Panc1 (cell line): ENCODE measurements at places on chromosomes 12 and 14. TPM values are rescaled to one million over a fixed set of nuclear protein-coding genes. Genes with fewer than 3 reads are reported as not detected.

Gene RFX4
- total RNA-seq: not detected

Gene A2M
- total RNA-seq: 2.1 TPM

GRCh38 chr14:20583142-20583541 is 4.7 kb downstream of the RNASE11 start:
- DNase-seq: no peak

DNA sequence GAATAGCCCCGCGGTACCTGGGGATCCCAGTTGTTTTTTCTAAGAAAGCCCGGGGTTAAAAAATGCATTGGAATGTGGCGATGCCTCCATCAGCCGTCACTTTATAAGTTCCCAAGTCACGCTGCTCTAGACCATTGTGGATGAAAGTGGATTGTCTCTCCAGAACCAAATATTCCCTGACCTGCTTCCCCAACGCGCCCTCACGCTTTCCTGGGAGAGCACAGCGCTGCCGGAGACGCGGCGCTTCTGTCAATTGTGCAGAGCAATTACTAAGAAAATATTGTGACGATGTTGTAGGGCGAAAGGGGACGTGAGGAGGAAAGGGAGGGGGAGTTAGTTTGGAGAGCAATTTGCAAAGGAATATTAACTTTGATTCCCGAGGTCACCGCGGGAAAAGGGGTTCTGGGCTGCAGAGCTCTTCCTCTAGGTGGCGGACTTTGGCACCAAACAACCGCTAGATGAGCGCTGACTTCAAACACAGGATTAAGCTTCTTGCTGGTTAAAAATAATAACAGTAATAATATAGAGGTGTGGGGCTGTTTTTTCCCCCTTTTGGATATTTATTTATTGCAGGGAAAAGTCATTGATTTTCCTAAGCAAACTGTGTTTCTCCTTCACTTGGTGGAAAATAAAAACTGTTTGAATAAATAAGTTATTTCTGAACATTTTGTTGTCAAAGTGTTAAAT is 9.6 kb upstream of the FOXG1 start:
- no peak for DNase-seq

Gene TPPP2
- not detected for total RNA-seq

DNA sequence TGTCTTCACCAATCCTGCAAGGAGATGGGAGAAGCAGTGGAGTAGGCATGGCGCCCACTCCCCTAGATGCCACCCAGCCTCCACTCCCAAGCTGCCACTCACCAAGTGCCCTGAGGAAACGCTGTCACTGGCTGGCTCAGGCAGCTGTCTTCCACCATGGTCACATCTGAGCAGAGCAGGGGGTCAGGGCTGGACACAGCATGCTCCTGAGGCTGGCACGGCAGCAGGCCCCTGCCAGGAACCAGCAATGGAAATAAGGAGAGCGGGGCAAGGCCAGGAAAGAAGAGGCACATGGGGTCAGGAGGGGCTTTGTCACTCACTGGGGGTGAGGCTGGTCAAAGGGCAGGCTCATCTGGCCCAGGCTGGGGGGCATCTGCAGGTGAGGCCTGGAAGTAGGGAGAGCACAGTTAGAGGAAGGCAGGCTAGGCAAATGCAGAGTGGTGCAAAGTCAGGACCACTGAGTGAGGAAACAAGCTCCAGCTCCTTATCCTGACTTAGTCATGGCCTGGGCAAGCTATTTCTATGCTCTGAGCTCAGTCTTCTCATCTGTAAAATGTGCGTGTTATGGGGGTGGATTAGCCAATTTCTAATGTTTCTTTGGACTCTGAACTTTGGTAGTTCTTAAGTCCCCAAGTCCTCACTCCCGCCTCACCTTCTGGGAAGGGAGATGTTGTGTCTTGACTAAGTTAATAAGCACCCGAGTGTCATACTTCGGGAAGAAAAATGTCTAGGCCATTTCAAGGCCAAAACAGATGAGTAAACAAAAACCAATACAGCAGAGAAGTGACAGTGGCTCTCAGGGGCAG is 8.0 kb downstream of the NAB2 start:
- DNase-seq: no peak

GRCh38 chr12:40020261-40020691 is 85.6 kb downstream of the SLC2A13 start:
- no peak for DNase-seq

GRCh38 chr12:116141110-116141832 is 136.2 kb downstream of the MED13L start:
- DNase-seq: no peak

- DNase-seq: no peak
These were observed 59.5 kb downstream of the SEL1L start for GRCh38 chr14:81474148-81474492.

- DNase-seq: no peak
These were observed 234.3 kb downstream of the EFCAB11 start for GRCh38 chr14:89720076-89720687.

- no peak for DNase-seq
These were observed 176.1 kb downstream of the FUT8 start for GRCh38 chr14:65588426-65589140.

Gene PNP
- 35.1 TPM for total RNA-seq

- no peak for DNase-seq
These were observed 69.5 kb downstream of the LRIG3 start for GRCh38 chr12:58850826-58851225.

DNA sequence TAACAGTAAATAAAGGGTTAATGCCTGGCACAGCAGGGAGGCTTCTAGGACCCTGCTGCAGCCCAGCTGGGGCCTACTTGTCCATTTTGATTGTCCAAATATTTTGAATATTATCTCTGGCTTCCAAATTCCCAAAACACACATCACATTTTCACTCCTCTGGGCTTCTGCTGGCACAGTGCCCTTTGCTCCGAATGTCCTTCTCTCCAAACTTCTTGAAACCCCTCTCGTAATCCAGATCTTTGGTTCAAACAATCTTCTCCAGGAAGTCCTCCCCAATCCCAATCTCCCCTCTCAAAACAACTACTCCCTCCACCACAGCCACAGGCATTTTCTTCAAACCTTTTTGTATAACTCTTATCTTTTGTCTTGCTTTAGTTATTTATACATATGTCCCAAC is 225.6 kb downstream of the PPM1H start:
- DNase-seq: no peak
